ENCODE measurements at places on chromosomes 6 and 20.

DNA sequence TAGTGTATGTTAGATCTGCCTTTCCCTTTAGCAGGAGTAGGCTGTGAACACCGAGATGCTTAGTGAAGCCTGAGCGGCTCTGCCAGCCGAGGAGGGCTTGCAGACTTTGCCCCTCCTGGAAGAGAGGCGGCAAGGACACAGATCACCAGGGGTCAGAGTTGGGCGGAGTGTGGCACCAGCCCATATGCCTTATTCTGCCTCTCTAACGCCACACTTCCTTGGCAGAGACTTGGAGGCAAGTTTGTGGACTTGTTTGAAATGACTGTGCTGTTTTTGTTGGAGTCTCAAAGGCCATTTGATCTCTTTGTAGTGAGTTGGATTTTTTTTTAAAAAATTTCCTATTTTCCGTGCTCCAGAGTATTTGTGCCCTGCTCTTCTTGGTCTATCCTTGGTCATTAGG, 44.5 kb upstream of the CLDN20 start:
- no peak for DNase-seq

DNA sequence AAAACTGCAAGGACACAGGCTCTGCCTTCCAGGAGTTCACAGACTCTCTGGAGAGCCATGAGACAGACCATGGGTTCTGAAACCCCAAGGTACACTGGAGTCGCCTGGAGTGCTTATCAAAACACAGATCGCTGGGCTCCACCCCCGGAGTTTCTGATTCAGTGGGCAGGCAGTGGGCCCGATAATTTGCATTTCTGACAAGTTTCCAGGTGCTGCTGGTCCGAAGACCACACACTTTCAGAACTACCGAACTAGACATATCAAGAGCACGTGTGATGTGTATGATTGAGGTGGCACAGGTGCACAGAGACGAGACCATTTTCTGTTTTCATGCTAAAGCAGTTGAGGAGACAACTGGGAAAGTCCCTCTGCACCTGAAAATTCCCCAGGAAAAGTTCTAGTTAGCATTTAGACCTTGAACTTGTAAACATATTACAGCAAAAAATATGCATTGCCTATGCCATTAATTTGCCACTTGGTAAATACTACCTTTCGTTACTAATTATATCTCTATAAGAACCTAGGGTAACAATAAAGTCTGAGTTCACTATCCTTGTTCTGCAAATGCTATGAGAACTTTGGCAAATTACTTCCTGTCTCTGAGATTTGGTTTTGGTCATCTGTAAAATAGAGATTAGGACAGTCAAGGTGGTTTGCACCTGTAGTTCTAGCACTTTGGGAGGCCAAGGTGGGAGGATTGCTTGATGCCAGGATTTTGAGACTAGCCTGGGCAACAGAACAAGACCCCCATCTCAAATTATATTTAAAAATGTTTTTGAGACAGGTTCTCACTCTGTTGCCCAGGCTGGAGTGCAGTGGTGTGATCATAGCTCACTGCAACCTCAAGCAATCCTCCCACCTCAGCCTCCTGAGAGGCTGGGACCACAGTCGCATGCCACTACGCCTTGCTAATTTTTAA, 14.3 kb upstream of the PIM1 start:
- DNase-seq: no peak

- no peak for DNase-seq
These were observed 45.5 kb downstream of the NDRG3 start for GRCh38 chr20:36700438-36700837.

DNA sequence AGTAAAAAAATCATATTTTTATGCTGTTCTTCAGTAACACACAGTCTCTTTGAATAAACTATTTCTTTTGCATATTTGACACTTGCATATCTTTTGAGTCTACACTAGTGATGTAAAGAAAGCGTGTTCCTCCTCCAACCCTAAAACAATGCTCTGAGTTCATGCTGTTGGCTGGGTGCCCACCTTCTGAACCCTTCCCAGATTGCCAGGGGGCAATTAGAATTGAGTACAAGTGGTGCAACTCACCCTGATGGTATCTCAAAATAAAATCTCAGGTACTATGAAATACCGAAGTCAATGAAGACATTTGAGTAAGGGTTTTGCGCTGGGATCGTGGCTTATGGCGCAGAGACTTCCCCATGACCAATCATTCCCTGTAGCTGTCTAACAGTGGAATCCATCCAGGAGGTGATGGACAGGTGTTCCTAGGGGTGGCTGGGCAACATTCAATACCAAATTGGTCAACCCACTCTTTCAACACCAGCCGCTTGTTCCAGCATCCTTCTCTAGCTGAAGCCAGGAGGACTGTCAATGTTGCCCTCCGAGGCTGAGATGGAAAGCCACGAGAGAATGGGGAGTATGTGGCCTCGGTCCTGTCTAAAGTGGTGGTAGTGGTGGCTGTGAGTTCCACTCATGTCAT, 94.4 kb upstream of the ZNFX1 start:
- no peak for DNase-seq

GRCh38 chr20:5261763-5262162, 55.0 kb downstream of the PROKR2 start:
- no peak for DNase-seq
